ENCODE measurements at places on chromosomes 12 and 14.

- DNase-seq: peak; percentile 61
These were observed 51.0 kb downstream of the MAGOHB start for GRCh38 chr12:10562306-10562933.

GRCh38 chr12:54603173-54603814 lies 14.8 kb upstream of the PPP1R1A start:
- peak; percentile 82 for DNase-seq

DNA sequence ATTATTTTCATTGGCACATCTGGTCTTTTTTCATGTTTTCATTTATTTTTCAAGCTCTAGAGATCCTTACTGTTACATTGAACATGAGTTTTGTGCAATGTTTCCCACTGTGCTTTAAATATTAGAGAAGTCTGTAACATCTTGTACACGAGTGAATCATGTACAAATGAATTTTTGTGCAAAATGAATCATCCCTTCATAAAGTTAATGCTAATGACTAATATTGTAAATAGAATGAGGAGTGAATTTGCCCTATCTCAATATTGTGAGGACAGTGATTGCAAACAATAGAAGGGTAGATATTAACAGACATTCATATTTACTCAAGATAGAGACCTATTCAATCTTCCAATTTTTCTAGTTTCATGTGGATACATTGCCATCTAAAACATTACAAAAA lies 463.3 kb upstream of the FOXG1 start:
- DNase-seq: no peak

DNA sequence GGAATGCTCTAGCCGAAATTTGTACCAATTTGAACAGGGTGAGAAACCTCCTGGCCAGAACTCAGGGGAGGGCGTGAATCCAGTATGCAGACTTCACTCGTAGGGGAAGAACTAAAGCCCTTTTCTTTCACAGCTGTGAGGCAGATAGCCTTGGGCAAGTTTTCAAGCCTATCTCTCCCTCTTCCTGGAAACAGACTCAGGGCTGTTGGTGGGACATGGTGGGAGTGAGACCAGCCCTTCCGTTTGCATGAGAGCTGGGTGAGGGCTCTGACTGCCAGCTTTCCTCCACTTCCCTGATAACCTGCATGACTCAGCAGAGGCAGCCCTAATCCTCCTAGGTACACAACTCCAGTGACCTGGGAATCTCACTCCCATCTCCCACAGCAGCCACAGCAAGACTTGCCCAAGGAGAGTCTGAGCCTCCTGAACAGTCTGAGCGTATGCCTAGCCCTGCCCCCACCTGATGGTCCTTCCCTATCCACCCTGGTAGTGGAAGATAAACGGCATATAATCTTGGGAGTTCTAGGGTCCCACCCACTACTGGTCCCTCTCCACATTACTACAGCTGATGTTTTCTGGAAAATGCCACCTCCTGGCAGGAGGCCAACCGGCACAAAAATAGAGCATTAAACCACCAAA lies 170.1 kb upstream of the AMIGO2 start:
- DNase-seq: no peak

DNA sequence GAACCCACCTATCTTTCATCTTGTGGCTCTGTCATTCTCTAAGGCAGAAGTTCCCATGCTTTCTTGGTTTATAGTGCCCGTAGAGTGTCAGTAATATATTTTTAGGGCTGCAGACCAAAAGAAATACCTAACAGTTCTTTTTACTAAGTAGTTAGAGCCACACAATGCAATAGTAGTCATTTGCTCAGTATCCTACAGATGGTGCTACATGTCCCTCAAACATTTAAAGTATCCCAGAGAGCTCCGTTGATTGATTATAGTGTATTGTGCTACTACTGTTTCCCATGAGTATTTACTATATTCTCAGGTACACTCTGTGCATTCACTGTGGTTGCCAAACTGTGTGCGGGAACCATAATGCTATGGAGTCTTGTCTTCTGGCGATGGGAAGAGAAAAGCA lies 4.7 kb upstream of the PLBD1 start:
- DNase-seq: no peak

GRCh38 chr12:110141389-110141788 lies 17.2 kb downstream of the IFT81 start:
- DNase-seq: peak; percentile 16

- DNase-seq: no peak
These were observed 142.9 kb upstream of the KITLG start for GRCh38 chr12:88723219-88723618.
